Pulmonary artery endothelial cell (primary cell): ENCODE measurements at places on chromosomes 2 and 18.

DNA sequence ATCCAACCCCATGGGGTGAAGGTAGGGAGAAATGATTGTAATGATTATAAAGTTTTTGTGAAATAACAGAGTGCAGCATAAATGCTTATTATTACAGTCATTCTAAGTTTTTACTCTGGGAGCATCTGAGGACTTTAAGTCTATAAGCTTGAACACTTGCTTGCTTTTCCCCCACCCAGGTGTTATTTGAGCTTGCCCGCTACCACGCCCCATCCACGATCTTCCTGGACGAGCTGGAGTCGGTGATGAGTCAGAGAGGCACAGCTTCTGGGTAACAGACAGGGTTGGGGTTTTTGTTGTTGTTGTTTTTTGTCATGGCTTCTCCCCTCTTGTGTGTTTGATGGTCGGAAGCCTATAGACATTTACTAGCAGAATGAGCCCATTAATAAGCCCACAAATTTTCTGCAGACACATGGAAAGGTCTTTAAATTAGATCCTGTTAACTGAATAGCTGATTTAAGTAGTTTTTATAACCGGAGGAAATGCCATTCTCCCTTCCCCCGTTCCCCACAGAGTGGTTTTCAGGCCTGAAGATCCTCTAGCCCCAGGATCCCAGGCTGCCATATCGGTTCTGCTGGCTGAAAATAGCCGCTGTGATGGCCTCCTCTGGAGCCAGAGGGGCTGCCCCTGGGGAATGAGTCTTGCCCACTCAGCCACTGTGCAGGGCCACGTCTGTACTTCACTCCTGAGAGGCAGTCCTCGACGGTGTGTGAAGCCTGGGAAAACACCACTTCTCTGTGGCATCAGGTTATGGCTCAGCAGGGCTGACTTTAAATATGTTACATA is 39.9 kb upstream of the ELOA2 start:
- no peak for DNase-seq

GRCh38 chr2:108219688-108220087 is 20.1 kb upstream of the SULT1C3 start:
- no peak for DNase-seq

GRCh38 chr2:239543702-239544101 is 142.9 kb upstream of the HDAC4 start:
- no peak for DNase-seq

GRCh38 chr2:172293952-172294351 is 133.4 kb upstream of the ITGA6 start:
- no peak for DNase-seq

DNA sequence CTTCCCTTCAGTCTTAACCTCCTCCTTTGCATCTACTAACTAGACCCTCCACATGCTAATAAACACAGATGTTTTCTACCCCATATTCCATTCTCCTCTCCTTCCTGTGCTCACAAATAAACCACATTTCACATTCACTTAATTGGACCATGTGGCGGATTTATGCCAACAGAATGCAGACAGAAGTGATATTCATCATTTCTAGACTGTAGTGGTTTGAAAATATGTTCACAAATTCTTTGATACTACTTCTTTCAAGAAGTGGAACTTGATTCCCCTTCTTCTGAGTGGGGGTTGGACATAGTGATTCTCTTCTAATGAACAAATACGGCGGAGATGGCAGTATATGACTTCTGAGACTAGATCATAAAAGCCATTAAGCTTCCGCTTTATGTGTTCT is 73.5 kb upstream of the SPTBN1 start:
- DNase-seq = no peak

GRCh38 chr18:78630356-78630755 is 349.3 kb upstream of the SALL3 start:
- no peak for DNase-seq

GRCh38 chr2:30757749-30758148 is 49.5 kb downstream of the CAPN13 start:
- DNase-seq = no peak

DNA sequence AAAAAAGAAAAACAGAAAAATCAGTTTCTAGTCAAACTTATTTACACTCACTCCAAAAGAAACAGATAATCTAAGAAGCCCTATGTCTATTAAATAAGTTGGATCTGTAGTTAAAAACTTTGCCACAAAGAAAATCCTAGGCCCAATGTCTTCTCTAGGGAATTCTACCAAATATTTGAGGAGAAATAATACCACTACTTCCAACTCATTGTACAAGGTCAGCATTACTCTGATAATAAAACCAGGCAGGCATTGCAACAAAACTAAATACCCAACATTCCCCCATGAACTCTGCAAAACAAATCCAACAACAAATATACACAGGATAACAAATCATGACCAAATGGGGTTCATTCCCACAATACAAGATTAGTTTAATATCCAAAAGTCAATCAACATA is 73.8 kb upstream of the ST8SIA5 start:
- no peak for DNase-seq

- DNase-seq = no peak
Measured at GRCh38 chr18:36733150-36733549, 95.7 kb downstream of the TPGS2 start.

- DNase-seq = no peak
Measured at GRCh38 chr2:202100176-202100575, 27.1 kb downstream of the KIAA2012 start.

DNA sequence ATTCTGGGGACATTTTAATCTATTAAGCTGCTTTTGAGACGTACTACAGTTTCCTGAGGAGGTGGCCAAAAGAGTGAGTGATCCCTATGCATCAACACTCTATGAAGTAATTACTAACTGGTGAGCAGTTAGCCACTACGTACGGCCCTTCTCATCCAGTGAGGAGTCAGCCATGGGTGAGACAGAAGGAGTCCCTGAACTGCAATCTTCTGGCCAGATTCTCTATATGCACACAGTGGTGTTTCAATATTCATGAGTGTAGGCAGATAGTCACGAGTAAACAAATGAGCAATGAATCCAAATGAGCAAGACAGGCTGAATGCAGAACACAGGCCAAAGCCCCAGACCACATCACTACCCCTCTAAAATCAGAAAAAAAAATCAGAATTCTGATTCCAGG is 29.8 kb upstream of the TMEM214 start:
- DNase-seq = no peak

- no peak for DNase-seq
Measured at GRCh38 chr2:71455011-71455740, 1.8 kb downstream of the DYSF start.

GRCh38 chr2:83002706-83003105 is 1456.4 kb downstream of the SUCLG1 start:
- DNase-seq = no peak

DNA sequence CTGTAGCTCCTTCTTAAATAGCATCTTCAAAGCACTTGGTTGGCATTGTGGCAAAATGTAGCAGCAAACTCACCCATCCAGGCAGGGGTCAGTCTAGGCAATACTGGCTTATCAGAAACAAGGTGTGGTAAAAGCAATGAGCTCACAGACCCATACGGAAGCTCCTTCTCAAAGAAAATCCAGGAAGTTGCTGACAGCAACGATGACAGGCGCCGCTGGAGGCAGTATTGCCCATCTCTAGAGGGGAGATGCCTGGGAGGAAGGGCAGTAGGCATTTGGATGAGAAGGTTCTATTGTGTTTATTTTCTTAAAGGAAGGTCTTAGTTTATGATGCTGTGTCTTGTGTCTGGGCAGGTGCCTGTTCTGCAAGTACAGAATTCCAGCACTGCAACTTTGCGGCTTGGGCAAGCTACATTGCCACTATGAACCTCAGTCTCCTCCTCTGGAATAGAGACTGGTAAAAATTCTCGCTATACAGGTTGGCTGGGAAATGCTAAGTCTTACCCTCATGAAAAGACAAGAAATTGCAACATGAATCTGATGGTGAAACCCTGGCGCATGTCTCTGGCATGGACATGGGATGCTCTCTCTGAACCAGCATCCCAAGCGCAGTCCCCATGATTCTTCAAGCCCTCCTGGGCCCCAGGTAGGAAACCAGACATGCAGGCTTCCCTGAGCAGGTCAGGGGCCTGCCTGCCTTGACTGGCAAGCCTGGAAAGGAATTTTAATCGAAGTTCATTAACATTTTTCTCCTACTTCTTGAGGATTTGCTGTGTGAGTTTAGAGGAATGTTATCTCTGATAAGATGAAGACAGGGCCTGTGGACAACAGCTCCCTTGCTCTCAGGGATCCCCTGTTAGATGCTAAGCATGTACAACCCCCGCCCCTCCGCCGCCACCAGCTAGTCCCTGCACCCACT is 156.0 kb downstream of the TFCP2L1 start:
- DNase-seq = no peak

- no peak for DNase-seq
Measured at GRCh38 chr2:144364944-144365738, 154.8 kb downstream of the ZEB2 start.

DNA sequence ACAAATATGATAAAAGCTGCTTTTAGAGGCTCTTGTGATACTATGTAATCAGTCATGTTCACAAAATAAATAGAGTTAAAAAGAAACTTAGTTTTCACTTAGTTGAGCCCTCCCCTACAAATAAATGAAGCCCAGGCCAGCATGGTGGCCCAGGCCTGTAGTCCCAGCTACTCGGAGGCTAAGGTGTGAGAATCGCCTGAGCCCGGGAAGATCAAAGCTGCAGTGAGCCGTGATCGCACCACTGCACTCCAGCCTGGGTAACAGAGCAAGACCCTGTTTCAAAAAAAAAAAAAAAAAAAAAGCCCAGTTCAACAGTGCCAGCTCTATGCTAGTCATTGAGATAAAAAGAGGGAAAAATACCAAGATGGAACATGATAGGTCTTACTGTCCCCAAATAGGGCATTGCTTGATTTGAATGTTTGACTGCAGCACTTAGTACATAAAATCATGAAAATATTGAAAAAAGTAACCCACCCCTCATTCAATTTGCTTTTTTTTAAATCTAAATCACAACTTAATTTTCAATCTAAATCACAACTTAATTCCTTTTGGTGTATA is 1.5 kb downstream of the ASNSD1 start:
- DNase-seq = no peak

- DNase-seq = no peak
Measured at GRCh38 chr2:98822301-98823164, 91.6 kb upstream of the MGAT4A start.

- DNase-seq = no peak
Measured at GRCh38 chr18:5476961-5477800, 66.6 kb downstream of the EPB41L3 start.

- DNase-seq = no peak
Measured at GRCh38 chr18:42092848-42093247, 137.8 kb downstream of the PIK3C3 start.

GRCh38 chr2:165453561-165454094 is 15.9 kb upstream of the CSRNP3 start:
- DNase-seq = no peak

- DNase-seq = no peak
Measured at GRCh38 chr2:20429528-20429927, 17.3 kb upstream of the RHOB start.

DNA sequence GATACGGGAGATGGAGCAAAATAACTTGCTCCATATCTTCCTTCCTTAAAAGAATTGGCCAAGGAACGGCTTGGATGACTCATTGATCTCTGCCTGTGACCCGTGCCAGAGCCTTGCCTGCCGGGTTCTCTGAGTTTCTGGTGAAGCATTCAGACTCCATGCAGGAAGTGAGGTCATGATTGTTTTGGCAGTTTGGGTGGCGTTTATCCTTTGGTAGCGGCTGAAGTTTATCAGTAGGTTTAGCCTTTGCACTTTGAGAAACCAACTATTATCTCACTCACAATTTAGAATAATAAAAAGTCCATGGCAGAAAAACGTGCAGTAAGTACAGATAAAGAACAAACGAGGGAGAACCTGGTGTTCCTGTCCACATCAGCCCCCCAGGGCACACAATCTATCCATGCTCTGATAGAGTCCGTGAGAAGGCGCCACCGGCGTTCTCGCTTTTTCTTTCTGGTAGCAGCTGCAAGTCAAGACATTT is 15.0 kb upstream of the CTAGE1 start:
- peak; percentile 85 for DNase-seq

DNA sequence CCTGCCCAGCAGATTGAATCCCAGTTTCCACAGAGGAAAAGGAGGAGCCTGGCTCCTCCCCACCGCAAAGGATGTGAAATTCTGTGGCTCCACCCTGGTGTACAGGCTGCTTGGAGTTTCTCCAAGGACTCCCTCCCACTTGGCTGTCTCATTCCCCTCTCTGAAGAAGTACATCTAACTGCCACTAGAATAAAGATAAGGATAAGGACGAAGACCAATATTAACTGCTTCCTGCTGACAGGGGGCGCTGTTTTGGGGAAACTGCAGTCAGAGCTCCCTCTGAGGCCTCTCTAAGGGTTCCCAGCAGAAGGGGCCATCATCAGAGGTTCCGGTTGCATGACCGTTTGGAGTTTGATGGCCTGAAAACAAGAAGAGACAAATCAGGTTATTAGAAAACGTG is 790.9 kb downstream of the CPS1 start:
- no peak for DNase-seq

- no peak for DNase-seq
Measured at GRCh38 chr2:145184741-145185651, 665.1 kb upstream of the ZEB2 start.

DNA sequence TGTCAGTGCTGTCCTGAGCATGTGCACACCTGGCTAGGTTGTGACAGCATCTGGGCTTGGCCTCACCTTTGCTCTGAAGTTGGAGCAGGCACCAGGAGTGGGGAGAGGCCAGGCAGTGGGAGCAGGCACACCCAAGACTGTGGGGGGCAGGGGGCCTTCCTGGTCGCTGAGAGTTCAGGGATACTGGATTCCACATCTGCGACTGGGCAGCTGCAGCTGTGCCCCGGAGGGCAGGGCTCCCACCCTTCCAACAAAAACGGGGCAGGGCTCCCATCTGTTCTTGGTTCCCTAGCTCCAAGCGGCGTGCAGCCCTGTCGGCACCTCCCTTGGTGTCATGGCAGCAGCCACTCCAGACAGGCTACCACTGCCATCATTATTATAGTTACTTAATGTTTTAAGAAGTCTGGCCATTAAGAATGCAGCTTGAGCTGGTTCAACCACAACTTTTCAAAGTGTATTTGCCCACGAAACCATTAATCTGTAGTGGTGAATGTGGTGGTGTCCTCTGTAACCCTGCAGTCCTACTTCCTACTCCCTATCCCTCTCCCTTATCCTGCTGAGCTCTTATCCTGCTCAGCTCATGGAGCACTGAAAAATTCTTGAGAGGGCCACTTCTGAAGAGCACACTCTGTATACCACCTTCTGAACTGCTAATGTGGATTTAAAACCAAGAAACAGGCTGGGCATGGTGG is 48.0 kb upstream of the RAB1A start:
- DNase-seq = no peak

- DNase-seq = no peak
Measured at GRCh38 chr2:25098056-25098455, 56.2 kb downstream of the EFR3B start.

- DNase-seq = no peak
Measured at GRCh38 chr2:148048475-148049221, 27.8 kb downstream of the MBD5 start.
